ENCODE measurements at places on chromosomes 5 and 9. TPM values are rescaled to one million over a fixed set of nuclear protein-coding genes. Genes with fewer than 3 reads are reported as not detected.

Gene KIAA0825
- 5.5 TPM for total RNA-seq

GRCh38 chr9:130337784-130338380 lies 72.3 kb downstream of the HMCN2 start:
- ATAC-seq = no peak

DNA sequence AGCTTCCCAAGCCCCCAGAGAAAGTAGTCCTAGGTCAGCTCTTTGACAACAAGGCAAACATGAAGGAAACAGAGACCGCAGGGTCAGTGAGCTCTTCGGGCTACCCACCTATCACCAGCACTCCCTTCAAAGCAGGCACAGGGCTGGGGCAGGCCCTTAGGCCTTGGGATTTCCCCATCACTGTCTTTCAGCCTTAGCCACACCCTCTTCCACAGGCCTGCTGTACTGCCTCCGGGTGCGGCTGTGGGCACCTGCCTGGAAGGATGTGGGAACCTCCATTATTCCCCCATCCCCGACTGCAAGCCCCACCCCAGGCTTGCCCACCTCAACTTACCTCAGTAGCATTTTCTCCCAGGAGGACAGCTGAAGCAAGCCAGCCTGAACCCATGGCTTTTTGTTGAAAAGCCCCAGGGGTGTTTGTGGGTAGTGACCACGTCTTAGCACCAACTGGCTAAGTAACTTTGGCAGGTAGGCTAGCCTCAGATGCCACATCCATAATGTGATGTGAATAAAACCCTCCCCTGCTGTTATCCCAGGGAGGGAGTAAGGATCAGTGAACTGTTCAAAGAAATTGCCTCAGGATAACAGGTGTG lies 100.2 kb downstream of the PIK3R1 start:
- ATAC-seq = no peak

DNA sequence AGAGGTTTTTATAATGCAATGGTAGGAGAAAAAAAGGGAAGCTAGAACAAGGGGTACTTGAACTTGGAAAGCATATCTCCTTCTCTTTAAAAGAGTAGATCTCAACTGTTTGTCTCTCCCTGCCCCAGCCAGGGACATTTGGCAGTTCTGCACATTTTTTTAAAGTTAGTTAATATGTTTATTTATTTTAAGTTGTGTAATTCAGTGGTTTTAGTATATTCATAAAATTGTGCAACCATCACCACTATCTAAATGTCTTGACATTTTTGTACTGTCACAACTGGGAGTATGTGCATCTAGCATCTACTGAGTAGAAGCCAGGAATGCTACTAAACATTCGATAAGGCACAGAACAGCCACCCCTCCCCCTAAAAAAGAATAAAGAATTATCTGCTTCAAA lies 103.5 kb upstream of the DPYSL3 start:
- peak; percentile 41 for ATAC-seq

DNA sequence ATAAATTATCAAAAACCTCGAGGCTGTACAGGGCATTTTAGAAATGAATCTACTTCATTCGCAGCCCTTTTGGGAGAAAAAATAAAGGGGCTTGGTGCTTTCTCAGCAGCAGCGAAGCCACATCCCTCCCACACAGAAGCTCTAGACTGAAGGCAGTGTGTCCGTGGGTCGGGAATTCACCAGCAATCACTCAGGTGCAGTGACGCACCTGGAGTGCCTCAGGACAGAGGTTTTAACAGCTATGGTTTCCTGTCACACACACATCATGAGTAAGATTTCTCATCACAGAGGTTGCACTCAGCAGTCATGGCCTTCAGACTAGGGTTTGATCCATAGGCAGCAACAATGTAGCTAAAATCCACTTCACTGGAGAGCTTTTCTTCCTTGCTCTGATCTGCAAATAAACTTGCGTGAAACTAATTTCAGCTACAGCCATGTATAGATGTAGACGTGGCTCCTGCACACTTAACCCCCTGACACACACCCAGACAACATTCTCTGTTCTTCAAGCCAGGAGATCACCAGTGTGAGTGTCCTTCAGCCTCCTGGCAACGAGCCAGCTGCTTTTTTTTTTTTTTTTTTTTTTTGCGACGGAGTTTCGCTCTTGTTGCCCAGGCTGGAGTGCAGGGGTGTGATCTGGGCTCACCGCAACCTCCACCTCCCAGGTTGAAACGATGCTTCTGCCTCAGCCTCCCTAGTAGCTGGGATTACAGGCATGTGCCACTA lies 34.8 kb downstream of the DYNC2I2 start:
- no peak for ATAC-seq

GRCh38 chr9:125476645-125477044 lies 215.0 kb downstream of the GAPVD1 start:
- no peak for ATAC-seq

DNA sequence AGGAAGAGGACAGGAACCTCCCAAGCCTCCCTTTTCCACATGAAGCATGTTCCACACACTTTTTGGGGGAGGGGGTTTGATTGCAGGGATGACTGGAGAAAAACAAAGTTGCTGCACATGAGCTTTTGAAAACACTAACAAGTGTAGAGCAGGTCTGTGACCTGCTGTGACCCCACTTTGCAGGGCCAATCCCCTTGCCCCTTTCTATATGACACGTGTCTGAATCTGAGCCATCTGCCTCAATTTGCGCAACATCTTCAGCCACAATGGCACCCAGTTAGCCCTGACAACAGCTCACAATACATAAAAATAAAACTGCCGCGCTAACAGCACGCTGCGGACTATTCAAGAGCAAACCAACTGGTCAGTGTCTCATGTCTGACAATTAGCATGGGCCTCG lies 227.8 kb upstream of the TBCA start:
- no peak for ATAC-seq

- no peak for ATAC-seq
These were observed 26.2 kb downstream of the RAD23B start for GRCh38 chr9:107309271-107309670.

Gene BNC2
- total RNA-seq = 90.2 TPM

GRCh38 chr5:138824924-138825863 lies 49.9 kb downstream of the LRRTM2 start:
- ATAC-seq = no peak

- ATAC-seq = no peak
These were observed 985.9 kb downstream of the CDH18 start for GRCh38 chr5:19002111-19002510.

- no peak for ATAC-seq
These were observed 127.9 kb upstream of the TARS1 start for GRCh38 chr5:33312571-33313549.

GRCh38 chr5:40570408-40571129 lies 109.1 kb upstream of the PTGER4 start:
- ATAC-seq = peak; percentile 59

DNA sequence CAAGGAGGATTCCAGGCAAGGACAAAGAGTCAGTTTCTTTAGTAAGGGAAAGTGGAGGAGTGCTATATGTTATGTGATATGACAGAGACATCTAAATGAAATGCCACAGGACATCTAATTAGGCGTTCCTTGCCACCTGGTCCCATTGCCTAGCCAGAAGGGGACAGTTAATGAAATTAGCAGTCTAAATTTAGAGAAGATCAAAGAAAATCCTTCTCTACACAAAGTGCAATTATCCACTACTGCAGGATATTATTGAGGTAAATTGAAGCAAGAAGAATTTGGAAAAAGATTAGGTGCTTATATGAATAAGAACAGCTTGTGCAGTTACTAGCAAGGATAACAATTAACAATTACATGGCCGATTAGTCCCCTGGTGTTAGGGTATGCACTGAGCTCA lies 495.3 kb upstream of the NMUR2 start:
- ATAC-seq = no peak

GRCh38 chr5:133111299-133111698 lies 59.5 kb downstream of the HSPA4 start:
- ATAC-seq = peak; percentile 73

Gene TAF1L
- total RNA-seq = not detected

Measured in gastroesophageal sphincter (tissue), 4 donors.